ENCODE measurements at places on chromosomes 5 and 9.

DNA sequence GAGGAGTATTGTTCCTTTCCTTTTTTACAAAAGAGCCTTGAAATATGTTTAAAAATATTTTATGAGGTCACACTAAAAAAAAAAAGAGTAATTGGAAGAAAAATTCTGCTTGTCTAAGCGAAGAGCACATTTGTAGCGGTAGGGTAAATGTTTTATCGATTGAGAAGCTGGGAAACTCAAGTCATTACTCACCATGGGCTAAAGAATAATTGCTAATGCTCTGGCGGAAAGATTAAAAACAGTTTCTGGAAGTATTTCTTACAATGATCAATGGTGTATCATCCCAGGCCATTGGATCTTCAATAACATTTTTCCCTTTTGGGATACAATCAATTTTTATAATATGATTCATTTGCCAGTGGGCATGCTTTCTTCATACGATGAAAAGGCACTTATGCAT, 450.0 kb downstream of the RASEF start:
- DNase-seq, result no peak

DNA sequence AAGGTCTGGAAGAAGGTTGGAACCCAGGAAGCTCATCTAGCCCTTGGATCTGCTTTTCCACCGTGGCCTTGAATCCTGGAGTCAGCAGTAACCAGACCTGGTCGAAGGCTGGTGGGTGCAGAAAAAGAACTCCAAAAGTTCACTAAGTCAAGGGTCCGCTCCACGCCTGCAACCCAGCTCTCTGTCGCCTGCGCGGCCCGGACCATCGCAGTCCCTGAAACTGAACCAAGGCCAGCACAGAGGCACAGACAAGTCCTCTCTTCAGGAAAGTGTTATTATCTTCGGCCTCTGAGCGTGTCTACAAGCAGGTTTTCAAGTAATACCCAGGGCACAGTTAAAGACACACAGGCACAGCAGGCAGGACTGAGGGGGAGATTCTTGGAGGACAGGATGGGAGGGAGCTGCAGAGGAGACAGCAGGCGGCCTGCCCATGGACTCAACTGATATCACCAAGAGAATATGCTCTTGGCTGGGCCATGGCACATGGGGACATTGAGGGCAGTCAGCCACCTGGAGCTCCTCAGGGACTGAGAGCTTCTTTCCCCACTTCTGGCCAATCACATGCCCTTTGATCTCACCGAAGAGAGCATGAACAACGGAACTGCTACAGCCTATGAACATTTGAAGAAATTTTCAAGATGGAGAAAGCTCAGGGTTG, 45.8 kb upstream of the SEMA4D start:
- no peak for DNase-seq

DNA sequence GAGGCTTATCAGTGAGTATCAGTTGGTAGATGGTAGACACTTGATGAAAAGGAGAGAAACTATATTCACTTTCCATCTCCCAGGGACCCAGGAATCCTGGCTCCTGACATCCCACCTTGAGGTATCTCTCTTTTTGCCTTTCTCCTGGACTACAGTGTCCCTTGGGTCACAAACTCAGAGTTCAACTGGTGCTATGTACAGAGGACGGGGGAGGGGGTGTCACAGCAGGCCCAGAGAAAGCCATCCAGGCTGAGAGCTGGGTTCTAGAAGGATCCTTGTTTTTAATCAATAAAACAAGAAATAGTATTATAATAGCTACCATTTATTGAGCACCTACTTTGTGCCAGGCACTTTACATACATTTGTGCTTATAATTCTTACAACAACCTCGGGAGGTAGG, 10.3 kb downstream of the MYORG start:
- DNase-seq, result no peak

DNA sequence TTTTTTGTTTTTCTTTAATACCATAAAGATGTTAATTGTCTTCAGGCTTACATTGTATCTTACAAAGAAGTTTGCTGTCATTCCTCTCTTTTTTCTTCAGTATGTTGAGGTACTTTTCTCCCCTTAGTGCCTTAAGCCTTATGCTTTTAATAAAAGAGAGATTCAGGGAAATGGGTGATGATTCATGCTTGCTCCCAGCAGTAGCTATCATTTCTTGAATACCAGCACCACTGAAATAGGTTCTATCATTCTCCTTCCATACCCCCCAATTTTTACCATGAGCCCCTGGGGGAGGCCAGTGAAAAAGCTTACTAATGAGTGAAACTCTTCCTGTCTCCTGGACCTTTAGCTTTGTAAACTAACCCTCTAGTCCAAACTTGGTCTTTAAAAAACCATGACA, 165.0 kb downstream of the FBXL7 start:
- DNase-seq, result no peak

DNA sequence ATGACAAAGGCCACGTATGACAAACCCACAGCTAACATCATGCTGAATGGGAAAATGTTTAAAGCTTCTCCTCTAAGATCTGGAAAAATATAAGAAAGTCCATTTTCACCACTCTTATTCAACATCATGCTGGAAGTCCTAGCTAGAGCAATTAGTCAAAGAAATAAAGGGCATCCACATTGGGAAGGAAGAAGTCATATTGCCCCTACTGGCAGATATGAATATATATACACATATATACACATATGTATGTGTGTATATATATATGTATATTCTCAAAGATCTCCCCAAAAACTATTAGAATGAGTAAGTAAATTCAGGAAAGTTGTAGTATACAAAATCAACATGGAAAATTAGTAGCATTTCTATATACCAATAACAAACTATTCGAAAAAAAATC, 17.1 kb downstream of the APBA1 start:
- no peak for DNase-seq

All from activated naive CD8-positive, alpha-beta T cell treated with anti-CD3 and anti-CD28 coated beads, Interleukin-2, amount 10 ng/mL, durations not matched to agents 7 days and 5 days (primary cell).